ENCODE measurements at places on chromosomes 13 and 19. TPM values are rescaled to one million over a fixed set of nuclear protein-coding genes. Genes with fewer than 3 reads are reported as not detected.

The FFAR2 gene
- total RNA-seq = not detected

GRCh38 chr19:48881741-48882657, 9.8 kb downstream of the PPP1R15A start:
- H3K4me3 ChIP-seq = no peak overlapping the region
- no peaks in the 10 kb centered on the region for H3K27me3 ChIP-seq
- H3K36me3 ChIP-seq = peaks cover 14% of the 10 kb centered on the region
- no peak for DNase-seq

- DNase-seq = no peak
- no peak overlapping the region for H3K27ac ChIP-seq
- no peak overlapping the region for H3K4me3 ChIP-seq
- no peaks in the 10 kb centered on the region for H3K4me1 ChIP-seq
- no peaks in the 10 kb centered on the region for H3K36me3 ChIP-seq
- no peaks in the 10 kb centered on the region for H3K27me3 ChIP-seq
Observed at GRCh38 chr13:78198821-78199220, 280.2 kb upstream of the EDNRB start.

GRCh38 chr13:113029487-113030258, 60.7 kb downstream of the MCF2L start:
- H3K27me3 ChIP-seq = no peaks in the 10 kb centered on the region
- H3K27ac ChIP-seq = no peak overlapping the region
- H3K4me3 ChIP-seq = no peak overlapping the region
- DNase-seq = peak; percentile 69
- no peaks in the 10 kb centered on the region for H3K4me1 ChIP-seq
- no peaks in the 10 kb centered on the region for H3K36me3 ChIP-seq

DNA sequence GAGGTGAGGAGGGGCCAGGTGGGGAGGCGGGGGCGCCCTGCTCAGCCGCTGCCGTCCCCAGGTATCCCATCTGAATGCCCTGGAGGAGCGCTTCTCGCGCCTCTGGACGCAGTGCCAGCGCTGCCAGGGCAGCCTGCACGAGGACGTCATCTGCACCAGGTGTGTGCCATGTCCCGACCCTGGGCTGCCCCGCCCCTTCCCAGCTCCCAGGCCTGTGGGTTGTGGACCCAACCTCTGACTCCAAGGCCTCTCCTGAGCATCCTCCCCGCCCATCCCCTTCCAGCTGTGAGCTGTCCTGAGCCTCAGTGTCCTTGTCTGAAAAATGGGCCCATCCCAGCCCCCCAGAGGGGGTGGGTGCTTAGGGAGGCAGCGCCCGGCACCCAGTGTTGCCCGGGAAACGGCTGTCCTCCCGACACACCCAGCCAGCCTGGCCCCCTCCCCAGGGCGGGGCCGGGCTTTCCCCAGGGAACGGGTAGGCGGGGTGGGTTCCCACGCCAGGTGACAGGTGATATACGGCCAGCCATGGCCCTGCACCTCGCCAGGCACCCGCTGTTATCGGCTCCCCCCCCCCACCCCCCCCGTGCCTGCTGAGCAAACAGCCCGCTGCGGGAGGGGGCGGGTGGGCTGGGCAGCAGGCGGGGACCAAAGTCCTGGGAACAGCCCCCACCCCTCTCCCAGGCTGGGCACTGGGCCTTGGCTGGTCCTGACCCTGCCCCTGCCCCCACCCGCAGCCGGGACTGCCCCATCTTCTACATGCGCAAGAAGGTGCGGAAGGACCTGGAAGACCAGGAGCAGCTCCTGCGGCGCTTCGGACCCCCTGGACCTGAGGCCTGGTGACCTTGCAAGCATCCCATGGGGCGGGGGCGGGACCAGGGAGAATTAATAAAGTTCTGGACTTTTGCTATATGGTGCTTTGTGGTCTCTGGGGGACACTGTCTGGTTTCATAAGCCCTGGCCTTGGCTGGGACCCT, 1.3 kb upstream of the SPIB start:
- DNase-seq = no peak
- H3K4me3 ChIP-seq = no peak overlapping the region
- H3K4me1 ChIP-seq = peaks cover 11% of the 10 kb centered on the region
- peaks cover 9% of the 10 kb centered on the region for H3K36me3 ChIP-seq
- H3K27me3 ChIP-seq = peaks cover 12% of the 10 kb centered on the region

The ADGRE2 gene
- 0.54 TPM for total RNA-seq

DNA sequence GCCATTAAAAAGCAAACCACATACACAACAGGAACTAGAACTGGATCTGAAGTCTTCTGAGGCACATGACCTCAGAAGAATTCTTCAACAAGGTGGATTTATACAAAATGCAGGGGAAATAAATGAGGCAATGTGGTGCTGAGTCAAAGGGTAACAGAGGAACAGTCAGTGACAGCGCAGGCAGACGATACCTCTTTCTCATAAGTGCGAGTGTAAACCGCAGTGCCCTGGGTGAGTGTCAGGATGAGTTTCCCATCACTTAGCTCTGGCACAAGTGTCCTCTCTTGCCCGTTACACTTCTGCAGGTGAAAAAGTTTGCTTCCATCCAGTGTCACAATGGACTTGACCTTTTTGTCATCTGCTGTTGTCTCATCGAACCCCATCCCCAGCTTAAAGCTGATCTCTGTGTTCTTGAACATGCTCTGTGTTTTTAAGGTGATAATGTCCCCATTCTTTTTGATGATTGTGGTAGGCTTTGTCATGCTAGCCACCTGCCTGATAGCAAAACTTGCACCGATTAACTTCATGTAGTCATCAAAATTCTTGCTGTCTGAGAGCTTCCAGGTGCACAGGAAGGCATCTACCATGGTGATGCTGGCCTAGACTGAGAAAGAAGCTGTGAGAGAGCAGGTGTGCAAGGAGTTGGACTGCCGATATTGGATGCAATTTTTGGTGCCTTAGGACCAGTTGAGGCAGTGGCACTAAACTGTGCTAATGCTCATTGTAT, 97.3 kb downstream of the AKAP11 start:
- no peaks in the 10 kb centered on the region for H3K27me3 ChIP-seq
- H3K27ac ChIP-seq = no peak overlapping the region
- no peak for DNase-seq
- no peak overlapping the region for H3K4me3 ChIP-seq
- peaks cover 23% of the 10 kb centered on the region for H3K4me1 ChIP-seq
- peaks cover 2% of the 10 kb centered on the region for H3K36me3 ChIP-seq

GRCh38 chr13:30907121-30907861, 1.2 kb downstream of the MEDAG start:
- H3K27me3 ChIP-seq = peaks cover 71% of the 10 kb centered on the region
- H3K4me3 ChIP-seq = no peak overlapping the region

DNA sequence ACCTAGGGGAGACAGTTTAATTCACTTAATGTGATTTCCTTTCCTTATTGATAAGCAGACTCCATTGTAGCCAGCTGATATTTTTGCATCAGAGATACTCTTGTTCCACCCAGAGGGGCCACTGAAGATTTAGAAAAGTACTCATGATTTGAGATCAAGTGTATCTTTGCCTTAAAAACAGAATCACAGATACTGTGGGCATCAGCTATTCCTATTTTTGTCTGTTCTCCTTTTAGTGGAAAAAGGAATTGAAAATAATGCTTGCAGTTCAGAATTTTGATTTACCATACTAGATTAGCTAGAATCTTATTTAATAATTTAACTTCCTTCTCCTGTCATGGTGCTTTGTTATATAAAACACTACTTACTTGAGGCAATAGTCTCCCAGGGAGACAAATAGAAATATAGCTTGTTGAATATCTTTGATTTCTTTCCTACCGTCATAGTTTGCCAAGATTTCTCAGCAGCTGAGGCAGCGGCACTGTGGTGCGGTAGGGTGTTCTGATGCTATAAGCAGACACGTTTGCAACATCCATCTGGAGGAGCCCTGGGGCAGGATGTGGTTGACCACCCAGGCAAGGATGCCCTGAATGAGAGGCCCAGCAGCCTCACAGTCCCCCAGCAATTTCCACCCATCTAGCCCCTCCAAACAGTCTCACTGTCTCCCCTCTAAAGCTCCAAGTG, 47.0 kb upstream of the RAP2A start:
- peaks cover 21% of the 10 kb centered on the region for H3K4me1 ChIP-seq
- peak; percentile 56 for DNase-seq
- H3K4me3 ChIP-seq = peak overlapping the region; percentile 28
- H3K27ac ChIP-seq = no peak overlapping the region
- H3K27me3 ChIP-seq = no peaks in the 10 kb centered on the region

- no peaks in the 10 kb centered on the region for H3K27me3 ChIP-seq
- H3K27ac ChIP-seq = no peak overlapping the region
- H3K4me3 ChIP-seq = no peak overlapping the region
- no peaks in the 10 kb centered on the region for H3K4me1 ChIP-seq
- no peak for DNase-seq
- no peaks in the 10 kb centered on the region for H3K36me3 ChIP-seq
Observed at GRCh38 chr13:92028695-92029094, 630.3 kb downstream of the GPC5 start.

The PRKCG gene
- not detected for total RNA-seq

DNA sequence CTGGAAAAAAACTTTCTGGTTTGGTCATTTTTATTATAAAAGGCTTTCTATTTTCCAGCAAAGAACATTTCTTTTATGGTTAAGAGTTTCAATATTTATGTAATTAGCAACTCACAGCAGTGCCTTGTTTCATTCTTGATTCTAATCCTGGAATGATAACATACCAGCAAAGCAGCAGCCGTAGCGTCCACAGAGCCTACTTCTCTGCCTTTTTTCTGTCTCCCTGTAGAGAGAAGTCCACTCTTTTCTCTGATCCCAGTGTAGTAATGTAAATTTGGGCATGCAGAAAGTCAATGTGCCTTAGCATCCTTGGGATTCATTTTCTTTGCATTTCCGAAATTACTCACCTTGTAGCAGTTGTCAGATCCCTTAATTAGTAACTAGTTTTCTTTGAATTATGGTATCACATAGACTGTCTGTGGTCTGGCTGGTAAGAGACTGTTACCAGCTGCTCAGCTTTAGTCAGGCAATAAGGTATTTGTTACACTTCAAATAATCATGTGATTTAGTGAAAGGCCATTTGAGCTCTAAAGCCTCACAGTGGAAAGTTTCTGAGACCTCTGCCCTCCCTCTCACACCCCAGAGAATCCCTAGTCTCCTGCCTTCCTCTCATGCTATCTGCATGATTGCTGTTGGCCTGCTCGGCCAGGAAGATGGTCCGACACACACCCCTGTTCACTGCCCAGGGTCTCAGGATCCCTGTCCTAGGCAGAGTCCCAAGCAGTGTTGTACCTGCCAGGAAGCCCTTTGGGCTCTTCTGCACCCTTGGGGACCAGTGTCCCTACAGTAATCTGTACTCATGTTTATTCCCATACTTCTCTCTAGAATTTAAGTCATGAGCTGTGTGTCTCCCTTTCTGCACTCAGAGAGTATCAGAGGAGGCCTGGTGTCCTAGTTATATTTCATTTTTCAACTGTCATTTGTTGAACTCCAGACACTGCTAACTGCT, 86.3 kb downstream of the LRCH1 start:
- DNase-seq = no peak
- no peaks in the 10 kb centered on the region for H3K27me3 ChIP-seq
- peaks cover 10% of the 10 kb centered on the region for H3K36me3 ChIP-seq
- peaks cover 15% of the 10 kb centered on the region for H3K4me1 ChIP-seq

The CLEC17A gene
- 0.17 TPM for total RNA-seq

The TPM4 gene
- 278 TPM for total RNA-seq

The MIA gene
- 3.0 TPM for total RNA-seq

The KLK13 gene
- total RNA-seq = not detected

The DCT gene
- 0.26 TPM for total RNA-seq

The P2RY11 gene
- 53.6 TPM for total RNA-seq

- peaks cover 4% of the 10 kb centered on the region for H3K4me1 ChIP-seq
- peaks cover 30% of the 10 kb centered on the region for H3K27me3 ChIP-seq
- H3K27ac ChIP-seq = no peak overlapping the region
- H3K4me3 ChIP-seq = no peak overlapping the region
- DNase-seq = no peak
Observed at GRCh38 chr19:50842130-50842529, 8.8 kb upstream of the KLK15 start.

The ADGRE1 gene
- total RNA-seq = 0.83 TPM

GRCh38 chr19:24063295-24063694, 23.7 kb upstream of the ZNF254 start:
- no peak overlapping the region for H3K4me3 ChIP-seq
- no peaks in the 10 kb centered on the region for H3K4me1 ChIP-seq
- H3K36me3 ChIP-seq = peaks cover 60% of the 10 kb centered on the region
- no peak for DNase-seq
- no peak overlapping the region for H3K27ac ChIP-seq

GRCh38 chr19:46863818-46864629, 3.2 kb downstream of the ARHGAP35 start:
- DNase-seq = peak; percentile 10
- no peak overlapping the region for H3K27ac ChIP-seq
- peaks cover 6% of the 10 kb centered on the region for H3K36me3 ChIP-seq
- peaks cover 25% of the 10 kb centered on the region for H3K4me1 ChIP-seq
- H3K4me3 ChIP-seq = no peak overlapping the region

The FAM124A gene
- total RNA-seq = 0.17 TPM

The TEX101 gene
- not detected for total RNA-seq

- peak overlapping the region; percentile 71 for H3K27ac ChIP-seq
- peak overlapping the region; percentile 64 for H3K4me3 ChIP-seq
- H3K27me3 ChIP-seq = no peaks in the 10 kb centered on the region
- H3K4me1 ChIP-seq = peaks cover 34% of the 10 kb centered on the region
Observed at GRCh38 chr19:34991542-34992333, 8.4 kb upstream of the GRAMD1A start.

DNA sequence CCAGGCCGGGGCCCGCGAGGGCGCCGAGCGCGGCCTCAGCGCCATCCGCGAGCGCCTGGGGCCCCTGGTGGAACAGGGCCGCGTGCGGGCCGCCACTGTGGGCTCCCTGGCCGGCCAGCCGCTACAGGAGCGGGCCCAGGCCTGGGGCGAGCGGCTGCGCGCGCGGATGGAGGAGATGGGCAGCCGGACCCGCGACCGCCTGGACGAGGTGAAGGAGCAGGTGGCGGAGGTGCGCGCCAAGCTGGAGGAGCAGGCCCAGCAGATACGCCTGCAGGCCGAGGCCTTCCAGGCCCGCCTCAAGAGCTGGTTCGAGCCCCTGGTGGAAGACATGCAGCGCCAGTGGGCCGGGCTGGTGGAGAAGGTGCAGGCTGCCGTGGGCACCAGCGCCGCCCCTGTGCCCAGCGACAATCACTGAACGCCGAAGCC, 3.3 kb downstream of the APOE start:
- peaks cover 5% of the 10 kb centered on the region for H3K4me1 ChIP-seq
- no peak overlapping the region for H3K4me3 ChIP-seq
- no peak for DNase-seq

The IGFL1 gene
- total RNA-seq = not detected

The LINGO3 gene
- total RNA-seq = 0.82 TPM
